ENCODE measurements at places on chromosomes 7 and 10.
A peak's percentile ranks its signal among the peaks of the same experiment; 100 is the strongest.

- DNase-seq = no peak
These were observed 299.9 kb downstream of the C7orf25 start for GRCh38 chr7:42611961-42612360.

DNA sequence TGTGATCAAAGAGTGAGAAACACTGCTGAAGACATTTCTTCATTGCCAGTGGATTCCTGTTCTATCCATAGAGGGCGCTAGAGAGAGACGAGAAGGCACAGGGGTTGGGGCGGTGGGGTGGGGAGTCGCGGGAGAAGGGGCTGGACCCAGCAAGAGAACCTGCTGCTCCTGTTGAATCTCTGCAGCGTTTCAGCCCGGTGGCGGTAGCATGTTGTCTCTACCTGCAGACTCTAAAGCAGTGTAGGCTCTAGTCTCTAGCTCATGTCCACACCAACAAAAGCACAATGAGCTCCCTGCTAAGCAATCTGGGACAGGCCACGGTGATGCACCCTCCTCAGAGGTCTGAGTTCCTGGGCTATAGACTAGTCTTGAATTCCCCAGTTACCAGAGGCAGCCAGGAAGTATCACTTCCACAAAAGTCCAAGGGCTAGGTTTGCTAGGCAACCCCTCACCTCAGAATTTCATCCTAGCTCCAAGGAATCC, 167.7 kb downstream of the DGKB start:
- DNase-seq = no peak

GRCh38 chr10:132431537-132432175, 34.7 kb downstream of the PWWP2B start:
- no peak for DNase-seq

GRCh38 chr10:84634636-84635035, 306.2 kb downstream of the CCSER2 start:
- no peak for DNase-seq

DNA sequence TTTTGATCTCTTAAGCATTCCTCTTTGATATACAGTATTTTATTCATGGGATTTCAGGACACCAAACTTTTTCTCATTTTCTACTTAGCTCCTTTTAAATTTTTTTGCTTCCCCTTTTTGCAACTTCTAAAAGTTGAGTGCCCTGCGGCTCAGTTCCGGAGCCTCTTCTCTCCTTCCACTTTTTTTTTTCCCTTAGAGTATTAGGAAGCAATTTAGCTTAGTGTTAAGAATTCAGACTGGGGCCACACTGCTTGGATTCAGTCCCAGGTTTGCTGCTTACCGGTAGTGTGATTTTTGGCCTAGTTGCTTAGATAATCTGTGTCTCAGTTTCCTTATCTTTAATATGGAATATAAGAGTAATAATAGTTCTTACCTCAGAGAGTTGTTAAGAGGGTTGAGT, 3.4 kb downstream of the STAM start:
- DNase-seq = no peak

DNA sequence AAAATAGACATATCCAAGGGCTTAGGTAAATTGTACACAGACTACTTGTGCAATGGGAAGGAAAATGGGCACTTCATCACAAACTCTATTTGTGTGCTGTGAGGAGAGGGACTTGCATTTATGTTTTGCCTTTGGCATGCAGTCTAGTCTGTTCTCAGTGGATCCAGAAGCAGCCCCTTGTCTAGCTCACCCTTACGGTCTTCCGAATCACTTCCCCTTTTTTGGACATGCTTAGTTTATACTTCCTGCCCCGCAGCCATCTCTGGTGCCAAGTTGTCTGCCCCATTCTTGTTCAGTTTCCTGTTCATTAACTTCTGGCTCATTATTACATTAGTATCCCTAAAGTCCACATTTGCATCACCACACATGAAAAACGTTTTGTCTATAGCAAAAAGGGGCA, 161.6 kb downstream of the NRCAM start:
- DNase-seq = no peak

GRCh38 chr7:151684408-151685175, 164.9 kb upstream of the RHEB start:
- no peak for DNase-seq

DNA sequence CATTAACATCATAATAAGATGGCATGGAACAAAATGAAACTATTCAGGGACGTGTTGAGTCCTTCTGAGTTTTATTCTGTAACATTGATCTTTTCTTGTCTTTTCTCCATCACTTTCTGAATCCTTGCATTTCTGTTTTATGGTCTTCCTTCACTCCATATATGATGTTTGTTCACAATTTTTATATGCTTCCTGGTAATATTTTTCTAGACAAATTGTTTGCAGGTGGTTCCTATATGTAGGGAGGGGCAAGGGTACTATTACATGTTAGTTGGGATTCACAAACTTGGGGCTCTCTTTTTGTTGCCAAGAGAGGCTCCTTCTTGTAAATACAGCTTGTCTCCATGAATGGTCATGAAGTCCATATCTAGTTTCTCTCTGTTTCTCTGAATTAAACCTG, 159.2 kb downstream of the LHFPL3 start:
- no peak for DNase-seq

DNA sequence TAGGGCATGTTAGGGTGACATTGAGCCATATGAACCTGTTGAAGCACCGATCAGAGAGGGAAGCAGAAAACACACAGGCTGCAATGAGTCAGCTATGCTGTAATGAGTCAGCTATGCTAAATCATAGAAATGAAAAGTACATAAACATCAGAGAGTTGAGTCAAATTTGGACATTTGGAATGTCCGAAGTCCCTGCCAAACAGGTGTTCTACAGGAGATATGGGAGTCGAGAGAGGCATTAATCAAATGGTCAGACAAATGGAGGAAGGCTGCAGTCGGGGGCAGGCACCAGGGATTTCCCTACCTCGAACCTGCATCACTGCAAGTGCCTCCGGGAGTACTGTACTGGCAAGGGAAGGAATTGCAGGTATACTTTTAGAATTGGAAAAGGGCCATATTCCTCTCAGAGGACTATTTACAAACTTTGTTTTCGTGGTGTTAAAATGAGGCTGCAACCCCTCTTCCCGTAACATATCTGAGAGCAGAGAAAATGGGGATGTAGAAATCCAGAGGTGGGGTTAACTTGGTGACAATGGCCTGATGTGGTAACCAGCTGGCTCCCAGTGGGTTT, 8.8 kb upstream of the ZC3HAV1 start:
- no peak for DNase-seq

DNA sequence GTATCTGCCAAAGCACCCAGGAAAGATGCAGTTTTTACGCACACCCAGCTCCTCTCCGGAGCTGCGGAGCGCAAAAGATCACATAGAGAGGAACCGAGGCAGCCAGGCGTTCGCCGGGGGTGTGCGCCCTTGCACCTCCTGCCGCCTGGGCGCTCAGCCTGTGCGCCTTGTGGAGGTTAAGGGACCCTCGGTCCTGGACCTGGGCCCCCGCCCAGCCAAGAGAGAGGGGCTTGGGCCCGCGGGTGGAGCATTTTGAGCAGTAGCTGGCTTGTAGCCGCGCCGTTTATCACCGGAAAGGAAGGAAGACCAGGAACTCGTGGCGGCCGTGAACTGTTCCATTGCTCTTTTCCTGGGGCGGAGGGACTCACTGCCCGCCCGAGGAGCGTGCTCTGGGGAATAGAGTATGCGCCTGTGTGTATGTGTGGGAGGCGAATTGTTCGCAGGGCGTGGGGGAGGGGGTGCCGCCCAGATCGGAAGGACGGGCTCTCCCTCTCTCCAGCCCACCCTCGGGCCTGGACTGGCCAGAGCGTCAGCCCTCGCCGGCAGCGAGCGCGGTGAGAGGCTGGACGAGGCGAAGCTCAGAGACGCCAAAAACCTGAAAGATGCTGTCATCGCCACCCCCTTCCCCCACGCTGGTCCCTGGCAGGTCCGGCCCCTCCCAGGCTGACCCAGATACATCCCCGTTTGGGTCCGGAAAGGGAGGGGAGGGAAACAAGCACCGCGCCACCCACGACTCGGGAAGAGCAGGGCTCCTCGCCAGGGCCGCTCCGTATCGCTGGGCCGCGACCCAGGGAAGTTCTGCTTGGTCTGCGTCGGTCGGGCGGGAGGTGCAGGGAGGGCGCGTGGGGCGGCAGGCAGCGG, 1.2 kb upstream of the WNT2 start:
- DNase-seq = no peak

- no peak for DNase-seq
These were observed 77.0 kb upstream of the PODXL start for GRCh38 chr7:131633342-131633843.

- DNase-seq = no peak
These were observed 11.8 kb downstream of the CPED1 start for GRCh38 chr7:121000081-121000983.

GRCh38 chr10:15387021-15387420, 15.9 kb upstream of the FAM171A1 start:
- peak; percentile 71 for DNase-seq

GRCh38 chr10:33666686-33667480, 332.4 kb upstream of the NRP1 start:
- DNase-seq = no peak

GRCh38 chr10:11074536-11075267, 57.0 kb downstream of the CELF2 start:
- DNase-seq = no peak

- DNase-seq = no peak
These were observed 652.0 kb upstream of the CELF2 start for GRCh38 chr10:10365676-10366075.

DNA sequence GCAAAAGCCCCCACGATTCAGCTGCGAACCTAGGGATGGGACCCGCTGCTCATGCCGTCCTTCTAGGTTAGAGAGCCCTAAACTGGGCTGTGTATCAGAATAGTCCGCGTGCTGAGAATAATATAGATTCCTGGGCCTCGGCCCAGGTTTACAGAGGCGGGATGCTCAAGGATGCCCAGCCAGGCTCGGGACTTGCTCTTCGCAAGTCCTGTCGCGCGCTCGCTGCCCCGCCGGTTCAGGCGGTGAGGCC, 266 bp upstream of the STMP1 start:
- no peak for DNase-seq

- no peak for DNase-seq
These were observed 50.7 kb downstream of the TAS2R16 start for GRCh38 chr7:122944682-122945303.

DNA sequence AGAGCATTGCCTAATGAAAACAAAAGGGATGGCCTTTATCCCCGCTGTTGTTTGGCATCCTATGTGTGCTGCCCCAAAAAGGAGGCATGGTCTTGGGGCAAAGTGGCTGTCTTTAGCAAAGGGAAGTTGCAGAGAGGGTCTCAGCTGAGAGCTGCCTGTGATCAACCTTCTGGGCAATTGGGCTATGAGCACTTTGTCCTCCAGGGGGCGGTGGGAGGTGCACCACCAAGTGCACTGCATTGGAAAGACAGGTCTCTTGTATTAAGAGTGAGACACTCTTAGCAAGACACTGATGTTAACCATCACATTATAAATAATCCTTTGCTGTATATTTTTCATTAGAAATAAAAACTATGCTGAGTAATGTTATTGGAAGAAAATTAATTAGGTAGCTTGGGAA, 314.8 kb downstream of the POM121L12 start:
- no peak for DNase-seq

DNA sequence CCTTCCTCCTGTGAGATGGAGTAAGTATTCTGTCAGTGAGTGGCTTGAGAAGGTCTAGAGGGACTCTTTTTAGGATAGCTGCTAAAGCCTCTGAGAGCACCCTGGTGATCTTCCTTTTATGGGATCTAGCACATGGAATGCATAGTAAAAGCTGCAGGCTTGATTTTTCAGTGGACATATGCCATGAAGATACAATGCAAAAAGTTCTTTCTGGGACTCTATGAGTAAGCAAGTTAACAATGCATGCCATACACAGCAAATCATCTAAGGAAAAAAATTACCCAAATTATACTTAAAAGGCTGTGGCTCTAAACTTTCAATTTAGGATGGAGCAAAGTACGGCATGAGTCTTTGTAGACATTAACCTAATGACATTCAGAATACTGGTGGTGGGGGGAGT, 154.5 kb downstream of the SGMS1 start:
- DNase-seq = no peak

DNA sequence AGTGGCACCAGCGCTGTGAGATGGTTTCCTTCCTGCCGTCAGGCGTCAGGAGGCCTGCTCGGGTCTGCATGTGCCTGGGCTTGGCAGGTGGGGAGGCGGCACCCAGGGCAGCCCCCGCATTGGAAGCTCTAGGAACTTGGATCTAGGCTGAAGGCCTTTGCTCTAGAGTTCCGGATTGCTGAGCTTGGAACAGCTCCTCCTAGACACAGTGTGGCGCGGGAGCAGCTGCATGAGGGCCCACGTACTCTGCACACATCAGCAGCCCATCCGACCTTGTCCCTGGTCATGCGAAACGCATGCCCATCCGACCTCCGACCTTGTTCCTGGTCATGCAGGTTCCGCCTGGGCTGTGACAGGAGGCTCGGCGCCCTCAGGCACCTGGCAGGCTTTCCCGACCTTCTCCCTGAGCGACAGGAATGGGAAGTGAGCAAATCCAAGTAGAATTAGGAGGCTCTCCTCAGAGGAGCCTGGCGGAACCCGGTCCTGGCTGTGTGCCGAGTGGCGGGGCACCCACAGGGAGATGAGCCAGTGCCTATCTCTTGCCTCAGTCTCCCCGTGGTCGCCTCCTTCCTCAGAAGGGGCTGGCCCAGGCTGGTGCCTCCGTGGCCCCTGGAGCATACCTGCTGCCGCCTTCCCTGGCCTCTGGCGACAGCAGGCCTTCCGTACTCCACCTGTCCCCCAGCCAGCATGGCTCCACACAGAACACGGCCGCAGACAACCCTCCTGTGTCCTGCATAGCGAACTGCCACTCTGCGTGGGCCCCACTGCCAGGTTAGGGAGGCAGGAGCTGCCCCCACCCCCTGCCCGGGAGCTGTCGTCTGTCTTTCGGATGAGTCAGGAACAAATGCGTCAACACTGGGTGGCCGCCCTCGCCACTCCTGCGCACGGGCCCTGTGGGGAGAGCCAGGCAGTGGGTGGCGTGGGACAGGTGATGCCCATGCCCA, 12.0 kb downstream of the GET4 start:
- no peak for DNase-seq

DNA sequence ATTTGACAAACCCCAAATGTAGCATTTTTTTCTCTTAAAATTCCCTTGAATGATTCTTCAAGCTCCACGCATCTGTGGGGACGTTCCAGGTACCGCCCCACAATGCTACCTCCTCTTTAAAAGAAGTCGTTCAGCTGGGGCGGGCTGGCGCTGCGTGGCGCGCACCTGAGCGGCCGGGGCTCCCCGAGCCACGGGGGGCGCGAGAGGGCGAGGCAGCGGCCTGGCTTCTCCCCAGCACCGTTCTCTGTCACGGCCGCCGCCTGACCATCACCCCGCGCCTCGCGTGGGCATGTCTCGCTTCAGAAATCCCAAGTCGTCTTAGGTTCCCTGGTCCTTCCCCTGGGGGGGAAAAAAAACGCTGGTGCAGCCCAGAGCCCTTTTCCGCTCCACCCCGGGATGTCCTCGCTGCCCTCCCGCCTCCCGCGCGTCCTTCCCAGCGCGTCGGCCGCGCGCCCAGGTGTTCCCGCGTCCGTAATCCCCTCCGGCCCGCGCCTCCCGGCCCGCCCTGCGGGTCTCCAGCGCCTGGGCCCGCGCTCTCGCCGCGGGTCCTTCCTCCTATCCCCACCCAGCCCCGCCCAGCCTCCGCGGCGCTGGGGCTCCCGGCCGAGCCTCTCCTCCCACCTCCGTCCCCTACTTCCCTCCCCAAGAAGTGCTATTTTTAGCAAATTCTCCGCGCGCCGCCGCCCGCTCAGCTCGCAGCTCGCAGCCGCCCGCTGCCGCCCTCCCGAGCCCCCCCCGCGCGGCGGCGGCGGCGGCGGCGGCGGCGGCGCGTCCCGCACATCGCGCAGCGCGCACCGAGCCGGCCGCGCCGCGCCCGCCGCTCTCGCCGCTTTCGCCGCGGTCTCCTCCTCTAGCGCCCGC, 58.7 kb upstream of the PRPS1L1 start:
- no peak for DNase-seq

All from NCI-H524 treated with DMSO at 0.1 percent for 48 hours (cell line).